GM23248 (cell line): ENCODE measurements at places on chromosomes 12 and 14. TPM values are rescaled to one million over a fixed set of nuclear protein-coding genes. Genes with fewer than 3 reads are reported as not detected.
A peak's percentile ranks its signal among the peaks of the same experiment; 100 is the strongest.

Gene KRT3
- total RNA-seq = not detected in 2 replicates

Gene KLHL33
- total RNA-seq = not detected in 2 replicates

DNA sequence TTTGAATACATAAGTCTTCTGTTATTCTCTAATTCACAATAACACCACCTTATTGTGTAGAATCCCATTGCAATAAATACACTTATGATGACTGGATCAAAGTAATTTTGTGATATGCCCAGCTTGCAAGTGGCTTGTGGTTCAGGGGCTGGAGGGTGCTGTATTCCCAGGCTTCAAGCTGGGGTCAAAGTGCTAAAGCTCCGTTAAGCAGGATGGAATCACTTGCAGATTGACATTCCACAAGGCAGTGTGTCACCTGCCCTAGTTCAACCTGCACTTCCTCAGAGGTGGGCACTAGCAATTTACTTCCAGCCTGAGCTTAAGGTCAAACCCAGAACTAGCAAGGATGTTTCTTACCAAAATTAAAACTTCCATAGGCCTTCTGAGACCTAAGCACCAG, 166.6 kb downstream of the SSPN start:
- DNase-seq = no peak

Gene TSPAN8
- total RNA-seq = not detected in 2 replicates

DNA sequence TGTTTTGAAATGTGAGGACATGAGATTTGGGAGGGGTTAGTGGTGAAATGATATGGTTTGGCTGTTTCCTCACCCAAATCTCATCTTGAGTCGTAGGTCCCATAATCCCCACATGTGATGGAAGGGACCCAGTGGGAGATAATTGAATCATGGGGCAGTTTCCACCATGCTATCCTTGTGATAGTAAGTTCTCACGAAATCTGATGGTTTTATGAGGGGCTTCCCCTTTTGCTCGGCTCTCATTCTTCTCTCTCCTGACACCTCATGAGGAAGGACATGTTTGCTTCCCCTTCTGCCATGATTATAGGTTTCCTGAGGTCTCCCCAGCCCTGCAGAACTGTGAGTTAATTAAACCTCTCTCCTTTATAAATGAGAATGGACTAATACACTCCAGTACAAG, 18.0 kb downstream of the GALNT6 start:
- no peak for DNase-seq

Gene LPAR5
- not detected in 2 replicates for total RNA-seq

DNA sequence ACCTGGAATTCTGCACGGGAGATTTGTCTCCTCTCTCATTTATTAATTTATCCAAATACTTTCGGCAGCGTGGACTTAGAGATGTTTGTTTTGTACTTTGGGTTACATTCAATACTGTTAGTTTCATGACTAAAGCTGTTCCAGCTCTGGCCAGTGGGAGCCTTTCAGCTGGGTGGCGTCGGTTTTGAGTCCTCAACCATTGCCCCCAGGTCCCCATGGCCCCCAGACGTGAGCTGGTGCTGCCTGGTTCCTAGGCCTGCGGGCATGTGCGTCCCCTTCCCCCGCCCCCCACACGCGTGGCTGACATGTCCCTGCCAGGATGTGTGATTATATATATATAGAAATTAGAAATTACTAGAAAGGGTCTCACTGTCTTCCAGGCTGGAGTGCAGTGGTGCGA, 48.2 kb downstream of the KIF26A start:
- DNase-seq = no peak

DNA sequence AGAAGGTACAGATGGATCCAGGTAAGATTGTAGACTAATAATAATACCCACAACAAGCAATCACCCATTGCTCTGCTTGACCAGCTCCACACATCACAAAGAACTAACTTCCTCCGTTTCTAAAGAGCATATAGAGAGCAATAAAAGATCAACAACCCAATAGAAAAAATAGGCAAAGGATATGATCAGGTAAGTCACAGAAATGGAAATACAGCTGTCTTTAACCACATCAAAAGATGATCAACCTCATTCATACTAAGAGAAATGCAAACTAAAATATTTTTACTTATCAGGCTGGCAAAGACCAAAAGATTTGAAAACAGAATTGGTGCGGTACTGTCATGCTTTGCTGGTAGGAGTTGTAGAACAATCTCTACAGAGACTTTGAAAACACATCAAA, 8.9 kb downstream of the C2CD5 start:
- no peak for DNase-seq

- DNase-seq = peak; percentile 75
Observed at GRCh38 chr12:95169368-95169767, 47.9 kb downstream of the FGD6 start.

Gene ACOT6
- not detected in 2 replicates for total RNA-seq

DNA sequence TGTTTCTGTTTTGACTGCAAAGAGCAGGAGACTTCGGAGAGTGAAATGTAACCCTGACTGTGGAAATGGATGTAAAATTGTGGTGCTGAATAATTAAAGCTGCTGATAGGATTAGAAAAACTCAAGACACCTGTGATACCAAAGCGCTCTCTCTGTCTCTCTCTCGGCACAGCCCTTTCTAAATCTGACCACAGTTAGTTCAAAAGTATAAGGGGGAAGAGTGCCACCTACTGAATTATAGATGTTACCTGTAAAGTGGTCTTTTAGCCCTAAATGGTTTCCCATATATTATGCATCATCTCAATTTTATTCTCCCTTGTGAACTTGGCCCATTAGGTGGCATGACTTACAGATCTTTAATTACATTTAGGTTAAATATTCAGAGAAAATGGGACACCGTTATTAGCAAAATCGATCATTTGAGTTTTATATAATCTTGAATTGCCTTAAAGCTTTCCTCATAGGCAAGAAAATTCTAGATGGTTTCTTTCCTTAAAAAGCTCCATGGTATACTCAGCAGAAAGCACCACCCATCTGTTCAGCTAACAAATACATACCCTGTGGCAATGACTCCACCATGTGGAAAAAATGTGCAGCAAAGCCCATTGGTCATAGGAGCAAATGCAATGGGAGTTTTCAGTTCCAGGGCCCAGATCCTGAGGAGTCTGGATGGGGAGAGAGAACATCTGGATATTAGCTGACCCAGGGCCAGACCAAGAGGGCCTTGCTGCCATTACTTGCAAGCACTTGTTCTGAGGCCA, 18.1 kb downstream of the RFC5 start:
- DNase-seq = peak; percentile 82

Gene LMO3
- not detected in 2 replicates for total RNA-seq

Gene CLEC4C
- total RNA-seq = not detected in 2 replicates

GRCh38 chr14:21356511-21356910, 27.3 kb downstream of the SUPT16H start:
- DNase-seq = no peak

DNA sequence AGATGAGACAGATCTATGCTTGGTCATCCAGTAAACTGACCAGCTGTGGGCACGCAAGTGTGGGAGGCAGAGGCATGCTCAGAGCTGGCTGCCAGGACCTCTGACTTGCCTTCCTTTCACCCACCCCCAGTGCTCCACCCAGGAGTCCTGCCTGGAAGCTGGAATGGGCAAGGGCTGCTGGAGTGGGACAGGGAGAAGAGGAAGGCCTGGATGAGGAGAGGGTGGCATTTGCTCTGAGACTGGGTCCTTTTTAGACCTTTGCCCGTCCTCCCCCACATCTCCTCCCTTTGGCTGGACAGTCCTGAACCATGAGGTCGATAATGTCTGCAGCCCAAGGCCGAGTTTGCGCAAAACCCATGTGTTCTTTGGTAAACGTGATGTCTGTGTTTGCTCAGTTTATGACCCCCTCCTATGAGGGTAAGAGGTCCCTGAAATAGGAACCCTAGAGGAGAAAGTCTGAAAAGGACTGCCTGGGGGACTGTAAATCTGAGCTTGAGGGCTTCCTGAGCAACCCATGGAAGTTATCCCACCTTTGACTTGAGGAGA, 3.8 kb upstream of the INHBE start:
- DNase-seq = peak; percentile 74

GRCh38 chr12:66768293-66768692, 89.4 kb upstream of the GRIP1 start:
- DNase-seq = no peak

Gene NKX2-8
- not detected in 2 replicates for total RNA-seq

Gene BIN2
- total RNA-seq = not detected in 2 replicates

GRCh38 chr14:89108608-89109007, 284.2 kb downstream of the TTC8 start:
- DNase-seq = no peak

GRCh38 chr14:75604979-75605851, 26.8 kb downstream of the FLVCR2 start:
- DNase-seq = no peak

- DNase-seq = peak; percentile 62
Observed at GRCh38 chr12:130818635-130819576, 20.1 kb downstream of the STX2 start.

DNA sequence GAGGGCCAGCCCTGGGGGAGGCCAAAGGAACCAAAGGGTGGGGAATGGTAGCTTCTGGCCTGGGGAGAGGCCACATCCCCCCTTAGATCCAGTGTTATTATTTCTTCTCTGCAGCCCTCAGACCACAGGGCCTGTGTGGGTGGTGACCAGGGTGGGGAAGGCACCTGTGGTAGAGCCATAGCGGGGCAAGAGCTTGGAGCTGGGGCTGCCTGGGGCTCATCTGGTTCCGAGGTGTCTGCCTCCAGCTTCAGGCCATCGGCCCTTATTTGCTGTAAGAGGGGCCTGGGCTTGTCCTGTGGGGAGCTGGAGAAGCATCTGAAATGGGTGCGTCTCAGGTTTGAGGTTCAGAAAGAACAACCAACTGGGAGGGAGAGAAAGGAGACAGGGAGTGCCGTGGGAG, 2.1 kb upstream of the B3GNT4 start:
- no peak for DNase-seq

DNA sequence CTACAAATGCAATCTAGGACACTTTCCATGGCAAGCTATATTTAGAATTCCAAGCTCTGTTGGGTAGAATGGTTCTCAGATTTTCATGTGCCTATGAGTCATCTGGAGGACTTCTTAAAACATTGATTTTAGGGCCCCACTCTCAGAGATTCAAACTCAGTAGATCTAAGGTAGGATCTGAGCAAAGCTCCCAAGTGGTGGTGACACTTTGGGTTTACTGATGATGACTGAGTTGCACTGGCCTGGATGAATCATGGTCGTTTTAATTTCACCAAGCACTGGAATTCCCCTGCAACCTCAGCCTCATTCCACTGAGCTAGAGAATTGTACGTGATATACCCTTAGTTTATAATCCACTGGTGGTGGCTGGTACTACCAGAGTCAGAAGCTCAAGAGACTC, 86.5 kb downstream of the PPM1H start:
- DNase-seq = peak; percentile 74

GRCh38 chr12:124416516-124417395, 121.9 kb downstream of the RFLNA start:
- DNase-seq = no peak

DNA sequence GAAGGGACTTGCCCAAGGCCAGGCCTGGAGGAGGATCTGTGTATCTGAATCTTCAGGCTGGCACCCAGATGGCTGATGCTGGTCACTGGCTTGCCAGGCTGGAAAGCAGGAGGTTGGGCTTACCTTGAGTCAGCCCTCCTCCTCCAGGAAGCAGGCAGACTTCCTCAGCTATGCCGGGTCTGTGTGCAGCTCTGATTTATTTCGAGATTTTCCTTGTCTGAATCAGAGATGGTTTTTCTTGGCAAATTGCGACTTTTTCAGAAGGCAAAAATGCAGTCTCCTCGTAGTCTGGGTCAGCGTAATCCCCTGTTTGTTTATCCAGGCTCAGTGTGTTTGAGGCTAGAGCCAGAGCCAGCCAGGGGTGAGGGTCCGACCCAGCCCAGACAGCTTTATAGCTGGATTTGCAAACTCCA, 48.9 kb downstream of the SMOC1 start:
- peak; percentile 58 for DNase-seq

- peak; percentile 54 for DNase-seq
Observed at GRCh38 chr14:88168498-88169165, 154.4 kb downstream of the KCNK10 start.

GRCh38 chr12:62533755-62534107, 67.1 kb downstream of the MON2 start:
- no peak for DNase-seq
